Cortex of kidney (tissue), 1 donor: ENCODE measurements at places on chromosomes 3 and 15.

DNA sequence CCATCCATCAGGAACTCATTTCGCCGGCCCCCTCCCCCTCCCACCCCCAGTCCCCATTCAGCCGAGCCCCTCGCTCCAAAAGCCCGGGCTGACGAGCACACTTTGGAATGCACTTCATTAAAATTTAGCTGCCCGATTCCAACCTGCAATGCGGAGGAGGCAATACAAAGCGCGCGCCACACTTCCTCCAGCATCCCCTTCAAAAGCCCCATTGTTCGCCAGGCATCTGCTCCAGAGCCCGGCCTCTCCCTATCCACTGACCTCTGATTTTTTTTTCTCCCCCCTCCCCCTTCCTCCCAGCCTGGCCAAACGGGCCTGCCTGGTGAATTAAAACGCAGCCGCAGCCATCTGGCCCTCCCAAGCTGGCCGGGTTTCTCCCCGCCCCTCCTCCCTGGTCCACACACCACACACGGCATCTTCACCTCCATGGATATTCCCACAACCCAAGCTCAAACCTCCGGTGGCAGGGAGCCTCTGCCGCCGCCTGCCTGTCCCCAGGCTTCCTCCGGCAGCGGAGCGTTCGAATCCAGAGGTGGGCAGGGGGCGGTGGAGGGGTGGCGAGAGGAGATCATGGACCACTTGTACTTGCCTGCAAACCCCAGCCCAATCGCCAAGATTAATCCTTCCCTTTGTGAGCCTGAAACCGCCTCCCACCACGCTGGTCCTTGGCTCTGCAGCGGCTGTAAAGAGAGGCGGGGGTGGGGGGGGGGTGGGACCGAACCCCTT lies 441.3 kb downstream of the MAGI1 start:
- no peak for DNase-seq

DNA sequence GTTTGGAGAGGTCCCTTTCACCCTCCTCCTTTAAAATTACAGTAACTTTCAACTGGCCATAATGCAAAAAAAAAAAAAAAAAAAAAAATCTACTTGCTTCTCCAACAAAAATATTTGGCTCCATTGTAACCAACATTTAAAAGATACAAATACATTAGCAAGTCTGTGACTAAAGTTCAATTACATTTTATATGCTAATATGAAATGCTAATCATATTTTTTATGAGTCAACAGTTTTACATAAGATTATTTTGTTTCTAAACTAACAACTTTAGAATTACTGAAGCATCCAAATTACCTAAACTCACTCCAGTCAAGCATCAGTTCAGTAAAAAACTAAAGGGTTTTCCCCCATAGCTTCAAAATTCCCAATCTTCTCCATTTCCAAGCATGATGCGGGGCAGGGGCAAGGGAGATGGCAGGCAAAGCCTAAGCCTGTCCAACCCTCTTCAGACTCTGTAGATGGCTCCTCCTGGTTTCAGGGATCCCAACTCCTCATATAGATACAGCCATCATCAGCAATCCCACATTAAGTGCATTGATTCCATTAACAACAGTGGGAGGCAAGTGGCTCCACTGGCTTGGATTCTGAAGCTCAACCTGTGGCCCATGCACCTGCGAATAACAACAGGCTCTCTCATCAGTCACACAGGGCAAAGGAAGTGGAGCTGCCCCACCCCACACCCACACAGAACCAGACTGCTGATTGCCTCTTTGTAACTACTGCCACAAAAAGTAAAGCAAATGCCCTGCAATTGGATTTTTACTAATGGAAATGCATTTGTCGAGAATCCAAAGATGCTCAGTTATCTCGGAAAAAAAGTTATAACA lies 15.0 kb downstream of the SFMBT1 start:
- DNase-seq: no peak

DNA sequence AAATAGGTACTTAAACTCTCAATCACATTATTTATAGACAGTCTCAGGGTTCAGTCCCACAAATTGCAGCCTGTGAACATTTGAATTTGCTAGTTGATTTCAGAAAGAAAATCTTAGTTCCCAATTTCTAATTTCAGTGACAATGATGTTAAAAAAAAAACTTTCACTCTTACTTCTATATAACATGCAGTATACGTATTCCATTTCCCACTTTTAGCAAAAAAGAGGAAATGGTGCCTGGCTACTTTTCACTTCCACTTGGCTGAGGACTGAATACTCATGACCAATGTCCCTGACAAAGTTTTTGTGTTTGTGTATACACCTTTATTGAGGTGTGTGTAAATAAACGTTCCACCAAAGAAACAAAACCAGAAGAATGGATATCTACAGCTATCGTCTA lies 32.1 kb upstream of the XCR1 start:
- DNase-seq: no peak

GRCh38 chr3:17730318-17730967 lies 12.0 kb downstream of the TBC1D5 start:
- no peak for DNase-seq

DNA sequence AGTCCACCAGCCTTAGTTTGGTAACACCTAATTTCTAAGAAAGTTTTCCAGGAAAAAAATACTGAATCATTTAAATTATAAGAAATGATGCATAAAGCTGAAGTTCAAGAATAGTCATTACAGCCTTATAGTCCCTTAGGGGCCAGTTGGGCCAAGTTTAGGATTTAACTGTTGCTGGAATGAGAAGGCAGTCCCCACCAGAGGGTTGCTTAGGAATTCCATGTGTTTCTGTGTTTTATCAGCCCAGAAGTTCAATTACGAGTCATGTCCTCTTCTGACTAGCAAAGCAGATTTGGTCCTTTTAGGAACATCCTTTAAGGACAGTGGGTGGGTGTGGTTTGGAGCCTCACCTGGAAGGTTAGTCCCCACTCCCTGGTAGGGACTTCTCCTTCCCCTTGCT lies 57.0 kb upstream of the NR2E3 start:
- DNase-seq: no peak

DNA sequence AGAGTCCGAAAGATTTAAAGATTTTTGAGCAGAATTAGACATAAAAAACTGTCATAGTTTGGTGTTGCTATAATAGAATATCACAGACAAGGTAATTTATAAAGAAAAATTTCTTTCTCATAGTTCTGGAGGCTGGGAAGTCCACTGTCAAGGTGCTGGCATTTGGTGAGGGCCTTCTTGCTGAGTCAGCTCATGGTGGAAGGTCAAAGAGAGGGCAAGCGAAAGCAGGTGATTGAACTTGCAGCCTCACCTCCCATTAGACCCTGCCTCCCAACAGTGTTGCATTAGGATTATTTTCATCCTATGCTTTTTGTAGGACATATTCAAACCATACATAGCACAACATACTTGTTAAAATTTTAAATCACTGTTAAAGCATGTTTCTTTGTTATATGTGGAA lies 9.9 kb downstream of the SELENOT start:
- DNase-seq: no peak

GRCh38 chr15:90932660-90932991 lies 277 bp upstream of the HDDC3 start:
- DNase-seq: no peak

DNA sequence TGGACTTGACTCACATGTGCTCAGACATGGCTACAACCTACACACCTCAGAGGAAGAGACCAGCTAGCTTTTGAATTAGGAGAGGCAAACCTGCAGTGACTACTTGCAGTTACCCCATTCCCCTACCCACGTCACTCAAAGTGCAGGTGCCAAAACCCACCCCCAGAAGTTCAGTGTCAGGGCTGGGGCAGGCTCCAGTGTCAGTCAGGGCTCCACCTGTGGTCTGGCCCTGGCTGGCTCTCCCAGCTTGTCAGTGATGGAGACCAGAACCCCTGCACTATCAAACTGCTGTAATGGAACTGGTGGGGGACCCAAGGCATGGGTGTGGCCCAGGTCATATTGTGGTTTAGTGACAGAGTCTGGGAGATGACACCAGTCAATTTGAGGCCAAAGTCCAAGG lies 32.6 kb upstream of the SLC41A3 start:
- no peak for DNase-seq

DNA sequence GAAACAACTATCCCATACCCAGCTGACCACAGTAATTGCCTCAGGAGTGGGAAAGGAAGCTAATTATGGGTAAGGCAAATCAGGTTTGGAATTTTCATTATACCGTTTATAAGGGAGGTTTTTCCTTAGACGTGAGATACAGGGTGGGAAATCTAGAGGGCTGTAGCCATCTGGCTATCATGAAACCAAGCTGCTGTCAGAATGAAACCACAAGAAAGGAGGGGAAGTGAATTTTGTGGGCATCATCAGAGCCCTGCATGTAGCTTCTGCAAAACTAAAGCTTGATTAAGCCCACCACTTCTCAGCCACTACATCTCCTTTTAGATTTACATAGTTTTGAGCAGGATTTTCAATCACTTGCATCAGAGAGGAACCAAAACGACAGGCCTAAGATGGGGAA lies 893.5 kb downstream of the TUSC7 start:
- DNase-seq: no peak
